A172 (cell line): ENCODE measurements at places on chromosomes 13 and 19. TPM values are rescaled to one million over a fixed set of nuclear protein-coding genes. Genes with fewer than 3 reads are reported as not detected.

GRCh38 chr13:100447831-100448230, 140.8 kb downstream of the GGACT start:
- DNase-seq, result no peak

Gene ZNF560
- total RNA-seq, result not detected in 2 replicates

Gene COL5A3
- total RNA-seq, result 0.02 and 0.22 TPM in 2 replicates

DNA sequence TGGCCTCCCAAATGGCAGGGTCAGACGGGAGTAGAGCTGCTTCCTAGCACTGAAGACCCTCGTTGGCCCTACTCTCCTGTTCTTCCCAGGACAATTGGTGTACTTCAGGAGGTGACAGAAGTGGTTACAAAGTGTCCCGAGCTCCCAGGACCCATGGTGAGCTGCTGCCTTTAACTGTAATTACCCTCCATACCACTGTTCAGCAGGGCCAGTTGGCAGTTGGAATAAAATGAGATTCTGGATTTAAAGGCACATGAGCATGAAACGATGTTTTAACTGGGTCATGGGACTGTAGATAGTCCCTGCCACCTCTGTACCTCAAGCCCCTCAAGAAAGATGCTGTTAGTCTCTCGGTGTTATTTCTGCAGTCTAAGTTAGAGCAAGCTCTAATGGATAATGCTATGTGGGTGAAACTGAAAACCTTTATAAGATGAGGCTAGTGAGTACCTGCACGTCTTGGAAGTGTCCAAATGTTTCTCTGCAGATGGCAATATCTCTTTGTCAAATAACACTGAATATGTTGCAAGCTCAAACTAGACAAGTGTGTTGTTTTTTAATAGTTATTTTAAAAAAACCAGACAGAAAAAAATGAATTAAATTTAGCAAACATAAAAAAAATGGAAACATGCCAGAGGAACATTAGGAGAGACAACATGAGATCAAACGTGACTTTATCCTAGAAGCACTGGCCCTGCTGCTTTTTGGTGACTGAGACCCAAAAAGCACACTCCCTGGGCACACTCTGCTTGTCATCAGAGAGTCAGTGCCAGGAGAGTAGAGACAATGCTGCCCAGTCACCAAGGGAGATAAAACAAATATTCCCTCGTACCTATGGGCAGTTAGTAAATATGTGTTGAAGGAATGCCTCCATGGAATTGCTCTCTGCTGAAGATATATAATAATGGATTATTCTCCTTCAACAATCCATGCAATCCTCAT, 266.3 kb downstream of the LMO7 start:
- no peak for DNase-seq

DNA sequence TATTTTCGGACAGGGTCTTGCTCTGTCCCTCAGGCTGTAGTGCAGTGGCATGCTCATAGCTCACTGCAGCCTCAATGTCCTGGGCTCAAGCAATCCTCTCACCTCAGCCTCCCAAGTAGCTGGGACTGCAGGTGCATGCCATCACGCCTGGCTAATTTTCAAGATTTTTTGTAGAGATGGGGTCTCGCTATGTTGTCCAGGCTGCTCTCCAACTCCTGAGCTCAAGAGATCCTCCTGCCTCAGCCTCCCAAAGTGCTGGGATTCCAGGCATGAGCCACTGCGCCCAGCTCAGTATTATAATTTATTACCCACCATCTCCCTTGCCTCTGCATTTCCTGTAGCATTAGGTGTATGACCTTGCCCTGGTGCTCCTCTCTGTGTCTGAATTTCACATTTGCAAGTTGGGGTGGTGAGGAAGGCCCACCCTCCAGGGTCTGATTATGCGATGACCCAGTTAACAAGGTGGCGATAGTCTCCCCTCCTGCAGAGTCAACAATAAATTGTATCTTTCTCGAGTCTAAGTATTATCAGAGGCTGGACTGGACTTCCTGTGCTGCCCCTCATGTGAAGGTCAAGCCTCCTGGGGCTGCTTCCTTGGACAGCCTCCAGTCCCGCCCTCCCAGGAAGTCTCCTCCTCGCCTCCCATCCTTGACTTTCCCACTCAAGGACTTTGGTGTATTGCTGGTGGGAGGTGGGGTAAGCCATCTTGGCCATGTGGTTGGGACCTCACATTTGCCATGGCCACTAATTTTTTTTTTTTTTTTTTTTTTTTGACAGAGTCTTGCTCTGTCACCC, 1.5 kb upstream of the TUBB4A start:
- DNase-seq, result no peak

Gene ACP5
- 15.5 and 24.8 TPM in 2 replicates for total RNA-seq

DNA sequence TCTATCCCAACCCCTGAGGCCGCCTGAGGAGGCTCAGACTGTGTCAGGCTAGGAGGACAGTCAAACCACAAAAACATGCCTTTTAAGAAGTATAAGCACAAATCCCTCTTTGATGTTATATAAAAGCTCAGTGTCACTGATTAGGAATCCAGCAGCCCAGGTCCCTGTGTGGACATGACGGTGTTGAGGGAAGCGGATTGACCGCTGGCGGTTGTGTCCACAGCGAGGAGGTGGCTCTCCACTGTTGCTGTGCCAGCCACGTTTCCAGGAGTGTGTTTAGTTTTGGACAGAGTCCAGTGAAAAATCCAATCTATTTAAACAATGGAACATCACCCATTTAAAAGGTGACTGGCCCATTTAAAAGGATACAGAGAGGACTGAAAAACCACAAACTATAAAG, 7.5 kb upstream of the GJA3 start:
- no peak for DNase-seq

- peak; percentile 12 for DNase-seq
Measured at GRCh38 chr13:72565893-72566292, 161.5 kb downstream of the MZT1 start.

GRCh38 chr19:17950310-17951156, 16.4 kb upstream of the KCNN1 start:
- no peak for DNase-seq

DNA sequence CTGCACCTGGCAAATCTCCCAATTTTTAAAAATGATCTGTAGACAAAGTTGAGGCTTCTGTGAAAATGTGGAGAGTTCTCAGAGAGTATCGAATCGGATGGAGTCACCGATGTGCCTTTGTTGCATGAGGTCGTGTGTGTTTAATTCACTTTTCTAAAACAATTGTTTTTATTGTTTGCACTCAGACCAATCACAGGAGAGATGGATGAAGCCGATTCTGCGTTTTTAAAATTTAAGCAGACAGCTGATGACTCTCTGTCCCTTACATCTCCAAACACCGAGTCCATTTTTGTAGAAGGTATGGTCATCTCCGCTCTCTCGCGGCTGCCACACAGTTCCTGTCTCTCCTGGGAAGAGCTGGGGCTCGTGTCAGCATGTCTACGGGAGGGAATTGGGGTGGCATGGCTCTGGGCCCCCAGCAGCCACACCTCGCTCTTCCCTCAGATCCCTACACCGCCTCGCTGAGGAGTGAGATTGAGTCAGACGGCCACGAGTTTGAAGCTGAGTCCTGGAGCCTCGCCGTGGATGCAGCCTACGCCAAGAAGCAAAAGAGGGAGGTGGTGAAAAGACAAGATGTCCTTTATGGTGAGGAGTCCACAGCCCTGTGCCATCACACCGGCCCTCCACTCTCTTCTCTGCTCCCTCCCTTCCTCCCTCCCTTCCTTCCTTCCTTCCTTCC, 47.2 kb downstream of the PEX11G start:
- DNase-seq, result no peak
